Activated CD4-positive, alpha-beta T cell treated with anti-CD3 and anti-CD28 coated beads, Interleukin-2, amount 50 U/mL, for 48 hours (primary cell): ENCODE measurements at places on chromosomes 5 and 9.

DNA sequence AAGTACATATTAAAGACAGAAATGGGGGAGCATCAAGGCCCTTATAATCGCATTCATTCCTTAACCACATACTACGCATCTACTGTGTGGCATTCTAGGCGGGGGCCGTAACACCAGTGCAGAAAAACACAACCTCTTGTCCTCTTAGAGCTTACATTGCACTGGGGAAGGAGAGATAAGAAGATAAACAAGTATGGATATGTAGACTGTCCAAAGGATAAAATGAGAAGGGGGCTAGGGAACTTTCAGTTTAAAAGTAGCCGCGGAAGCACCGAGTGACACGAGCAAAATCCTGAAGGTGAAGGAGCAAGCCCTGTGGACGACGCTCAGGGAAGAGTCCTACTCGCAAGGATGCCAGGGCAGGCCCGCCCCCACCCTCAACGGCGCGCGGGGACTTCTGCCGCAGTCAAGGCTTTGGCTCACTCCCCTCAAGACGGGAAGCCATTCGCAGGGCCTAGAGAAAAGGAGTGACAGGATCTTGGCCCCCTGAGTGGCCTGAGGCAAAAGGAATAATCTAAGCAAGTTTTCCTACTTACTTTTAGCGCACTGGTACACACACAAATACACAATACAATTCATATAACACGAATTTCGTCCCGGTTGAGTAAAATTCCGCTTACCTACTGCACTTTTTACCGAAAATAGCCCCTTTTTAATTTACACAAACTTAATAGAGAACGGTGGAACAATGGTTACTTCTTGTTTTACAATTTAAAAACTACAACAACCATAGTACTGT is 1.3 kb upstream of the NIPBL start:
- DNase-seq, result peak; percentile 65

GRCh38 chr9:87564791-87565241 is 67.1 kb downstream of the DAPK1 start:
- DNase-seq, result no peak

GRCh38 chr9:129080298-129080600 is 662 bp upstream of the DOLPP1 start:
- DNase-seq, result no peak

- DNase-seq, result no peak
Observed at GRCh38 chr9:81465468-81466011, 223.8 kb downstream of the TLE1 start.

GRCh38 chr5:6634306-6634705 is 1.1 kb downstream of the SRD5A1 start:
- DNase-seq, result no peak

GRCh38 chr5:125412561-125413495 is 666.4 kb upstream of the ZNF608 start:
- no peak for DNase-seq
